ENCODE measurements at places on chromosomes 12 and 14.

- no peak for DNase-seq
Observed at GRCh38 chr12:76084863-76085519, 506 bp upstream of the NAP1L1 start.

DNA sequence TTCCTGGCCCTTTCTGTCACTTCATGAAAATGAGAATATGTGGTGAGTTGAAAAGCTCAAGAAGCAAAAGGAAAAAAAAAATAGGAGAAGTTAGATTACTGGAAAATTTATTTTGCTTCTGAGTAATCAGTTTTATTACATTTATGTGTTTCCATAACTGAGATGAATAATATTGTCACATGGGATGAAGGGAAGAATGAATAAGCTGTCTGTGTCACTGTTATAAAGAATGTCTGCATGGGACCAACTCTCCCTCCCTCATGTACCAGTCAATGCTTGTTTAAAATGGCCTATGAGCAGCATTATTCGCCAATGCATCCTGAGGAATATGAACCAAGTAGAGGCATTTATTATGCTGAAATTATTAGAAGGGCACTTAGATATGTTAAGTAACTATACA lies 246.3 kb downstream of the PRKD1 start:
- no peak for DNase-seq

GRCh38 chr12:62123721-62124203 lies 136.4 kb upstream of the USP15 start:
- peak; percentile 53 for DNase-seq

DNA sequence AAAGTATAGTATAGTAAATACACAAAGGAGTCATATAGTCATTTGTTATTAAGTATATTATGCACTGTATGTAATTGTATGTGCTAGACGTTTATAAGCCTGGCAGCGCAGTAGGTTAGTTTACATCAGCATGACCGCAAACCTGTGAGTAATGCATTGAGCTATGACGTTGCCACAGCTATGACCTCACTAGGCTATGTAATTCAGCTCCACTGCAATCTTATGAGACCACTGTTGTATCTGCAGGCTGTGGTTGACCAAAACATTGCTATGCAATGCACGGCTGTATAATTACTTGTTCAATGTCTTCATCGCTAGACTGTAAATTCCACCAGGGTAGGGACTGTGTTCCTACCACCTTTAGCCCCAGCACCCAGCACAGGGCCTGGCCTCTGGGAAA lies 53.2 kb upstream of the VASH1 start:
- no peak for DNase-seq

- DNase-seq: no peak
Observed at GRCh38 chr14:51578853-51579252, 72.9 kb upstream of the FRMD6 start.

GRCh38 chr12:41277100-41277945 lies 89.2 kb downstream of the PDZRN4 start:
- DNase-seq: peak; percentile 49

DNA sequence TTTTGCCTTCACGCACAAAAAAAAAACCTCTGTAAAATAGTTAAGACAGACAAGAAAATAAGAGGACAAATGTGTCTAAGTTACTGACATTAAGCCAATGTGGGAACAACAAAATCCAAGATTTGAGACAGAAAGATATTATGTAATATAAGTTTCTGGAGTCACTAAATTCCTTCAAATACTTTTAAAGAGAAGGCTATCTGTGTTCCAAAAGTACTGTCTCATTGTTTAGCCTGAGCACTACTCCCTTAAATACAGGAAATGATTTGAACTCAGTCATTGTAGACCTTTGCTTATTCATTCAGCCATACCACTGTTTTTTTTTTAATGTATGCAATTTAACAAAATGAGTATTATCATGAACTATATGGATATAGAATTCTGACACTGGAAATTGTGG lies 82.7 kb upstream of the KITLG start:
- peak; percentile 13 for DNase-seq

GRCh38 chr14:61025251-61026223 lies 44.5 kb downstream of the SLC38A6 start:
- peak; percentile 80 for DNase-seq

DNA sequence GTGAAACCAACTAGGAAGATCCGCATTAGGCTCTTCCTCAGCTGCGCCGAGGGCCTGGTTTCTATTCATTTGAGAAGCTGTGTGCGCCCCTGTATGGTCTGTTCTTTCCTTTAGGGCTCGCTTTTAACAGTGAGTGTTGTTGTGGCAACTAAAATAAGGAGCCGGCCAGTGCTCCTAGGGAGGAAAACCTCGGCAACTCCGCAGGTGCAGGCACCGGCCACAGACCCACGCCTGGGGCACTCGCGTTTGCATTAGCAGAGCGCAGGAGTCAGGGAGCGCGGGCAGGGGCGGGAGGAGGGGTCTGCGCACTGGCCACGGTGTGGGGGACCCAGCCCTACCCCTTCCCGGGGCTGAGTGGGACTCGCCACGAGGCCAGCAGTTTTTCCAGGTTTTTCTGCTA lies 50.5 kb downstream of the STX2 start:
- no peak for DNase-seq

- DNase-seq: no peak
Observed at GRCh38 chr14:42470427-42470719, 863.7 kb downstream of the LRFN5 start.
